Left lung (tissue), 14 donors: ENCODE measurements at places on chromosomes 1 and 21.

DNA sequence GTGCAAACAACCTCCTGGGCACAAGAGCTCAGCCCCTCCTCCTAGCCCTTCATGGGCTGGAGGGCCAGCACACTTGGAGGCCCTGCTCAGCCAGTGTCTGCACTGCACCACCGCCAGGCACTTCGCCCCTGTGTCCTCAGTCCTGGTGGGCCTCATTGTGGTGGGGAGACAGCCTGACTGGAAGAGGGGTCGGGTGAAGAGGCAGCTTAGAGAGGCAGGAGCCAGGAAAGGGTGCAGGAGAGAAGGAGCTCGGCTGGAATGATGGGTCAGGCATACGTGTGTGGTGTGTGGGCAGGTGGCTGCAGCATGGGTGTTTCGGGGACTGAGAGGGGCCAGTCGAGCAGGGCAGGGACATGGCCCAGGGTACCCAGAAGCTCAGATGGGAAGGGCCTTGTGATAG, 4.1 kb downstream of the WNT3A start:
- H3K27ac ChIP-seq = no peak overlapping the region
- H3K4me1 ChIP-seq = no peaks in the 10 kb centered on the region
- peaks cover 32% of the 10 kb centered on the region for H3K27me3 ChIP-seq
- no peak overlapping the region for H3K4me3 ChIP-seq

DNA sequence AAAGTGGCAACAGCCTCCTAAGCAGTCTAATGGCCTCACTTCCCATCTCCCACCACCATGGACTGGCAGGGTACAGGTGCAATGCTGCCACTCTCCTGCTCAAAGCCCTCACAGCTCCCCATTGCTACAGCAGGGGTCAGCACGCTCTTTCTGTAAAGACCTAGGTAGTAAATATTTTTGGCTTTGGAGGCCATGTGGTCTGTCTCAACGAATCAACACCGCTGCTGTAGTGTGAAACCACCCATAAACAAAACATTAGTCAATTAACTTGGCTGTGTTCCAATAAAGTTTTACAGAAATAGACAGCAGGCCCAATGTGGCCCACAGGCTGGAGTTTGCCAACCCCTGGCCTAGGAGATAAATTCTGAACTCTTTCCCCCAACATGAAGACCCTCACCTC, 44.6 kb upstream of the TMEM125 start:
- no peak overlapping the region for H3K27ac ChIP-seq
- H3K4me3 ChIP-seq = no peak overlapping the region
- no peaks in the 10 kb centered on the region for H3K27me3 ChIP-seq
- H3K36me3 ChIP-seq = no peaks in the 10 kb centered on the region
- peaks cover 7% of the 10 kb centered on the region for H3K4me1 ChIP-seq

GRCh38 chr1:240282061-240282830, 190.6 kb downstream of the FMN2 start:
- H3K4me3 ChIP-seq = no peak overlapping the region
- no peak overlapping the region for H3K27ac ChIP-seq
- no peaks in the 10 kb centered on the region for H3K4me1 ChIP-seq
- no peaks in the 10 kb centered on the region for H3K27me3 ChIP-seq
- H3K36me3 ChIP-seq = no peaks in the 10 kb centered on the region
- peak; percentile 33 for DNase-seq

GRCh38 chr1:13889495-13889894, 189.5 kb downstream of the PRDM2 start:
- no peak for DNase-seq

GRCh38 chr1:162740755-162741154, 49.7 kb upstream of the HSD17B7 start:
- no peaks in the 10 kb centered on the region for H3K27me3 ChIP-seq
- no peaks in the 10 kb centered on the region for H3K36me3 ChIP-seq
- no peak for DNase-seq

GRCh38 chr1:46183926-46184557, 7.8 kb upstream of the P3R3URF start:
- peaks cover 6% of the 10 kb centered on the region for H3K36me3 ChIP-seq
- no peak for DNase-seq
- no peak overlapping the region for H3K4me3 ChIP-seq
- peaks cover 21% of the 10 kb centered on the region for H3K4me1 ChIP-seq
- H3K27me3 ChIP-seq = no peaks in the 10 kb centered on the region

GRCh38 chr1:24987875-24988557, 57.9 kb upstream of the RUNX3 start:
- no peak overlapping the region for H3K27ac ChIP-seq
- no peaks in the 10 kb centered on the region for H3K27me3 ChIP-seq
- no peaks in the 10 kb centered on the region for H3K4me1 ChIP-seq
- DNase-seq = no peak
- H3K36me3 ChIP-seq = no peaks in the 10 kb centered on the region
- H3K4me3 ChIP-seq = no peak overlapping the region

DNA sequence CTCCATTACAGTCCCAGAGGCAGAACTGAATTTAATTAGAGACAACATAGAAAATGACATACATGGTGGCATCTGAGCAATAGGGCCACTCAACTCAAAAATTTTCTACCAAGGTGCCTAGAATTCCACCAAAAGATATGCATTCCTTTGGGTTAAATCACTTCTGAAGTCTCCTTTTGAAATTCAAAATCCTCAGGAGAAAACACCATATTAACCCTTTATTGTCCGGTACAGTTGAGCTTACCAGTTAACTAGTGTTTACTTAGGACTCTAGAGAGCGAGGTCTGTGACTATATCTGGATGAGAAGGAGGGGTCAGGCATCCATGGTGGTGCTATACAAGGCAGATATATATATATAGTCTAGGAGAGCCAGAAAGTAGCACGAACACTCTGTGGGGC, 355.6 kb upstream of the CAMK1G start:
- H3K27ac ChIP-seq = no peak overlapping the region
- H3K4me3 ChIP-seq = no peak overlapping the region
- no peaks in the 10 kb centered on the region for H3K27me3 ChIP-seq
- DNase-seq = no peak
- H3K4me1 ChIP-seq = no peaks in the 10 kb centered on the region
- no peaks in the 10 kb centered on the region for H3K36me3 ChIP-seq

DNA sequence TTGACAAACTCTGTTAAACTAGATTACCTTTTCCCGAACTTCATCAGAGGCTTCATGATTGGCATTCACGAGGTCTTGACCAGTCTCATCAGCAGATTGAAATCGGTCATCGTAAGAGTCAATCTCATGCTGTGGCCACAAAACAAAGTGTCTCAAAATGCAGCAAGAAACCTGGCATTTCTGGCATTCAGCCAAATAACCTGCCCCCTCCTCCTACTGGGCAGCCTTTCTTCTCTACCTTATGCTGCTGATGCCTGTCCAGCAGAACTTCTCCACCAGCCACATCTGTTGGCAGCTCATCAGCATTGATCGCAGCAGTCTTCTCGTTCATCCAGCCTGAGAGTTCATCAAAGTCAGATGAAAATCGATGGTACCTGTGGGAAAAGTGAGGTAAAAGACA, 12.2 kb downstream of the SPTA1 start:
- no peak overlapping the region for H3K4me3 ChIP-seq
- H3K27me3 ChIP-seq = no peaks in the 10 kb centered on the region
- no peaks in the 10 kb centered on the region for H3K4me1 ChIP-seq
- no peak for DNase-seq
- H3K27ac ChIP-seq = no peak overlapping the region
- no peaks in the 10 kb centered on the region for H3K36me3 ChIP-seq

- H3K27ac ChIP-seq = no peak overlapping the region
- no peak for DNase-seq
- H3K27me3 ChIP-seq = peaks cover 45% of the 10 kb centered on the region
Observed at GRCh38 chr1:226222686-226223085, 778 bp upstream of the MIXL1 start.

DNA sequence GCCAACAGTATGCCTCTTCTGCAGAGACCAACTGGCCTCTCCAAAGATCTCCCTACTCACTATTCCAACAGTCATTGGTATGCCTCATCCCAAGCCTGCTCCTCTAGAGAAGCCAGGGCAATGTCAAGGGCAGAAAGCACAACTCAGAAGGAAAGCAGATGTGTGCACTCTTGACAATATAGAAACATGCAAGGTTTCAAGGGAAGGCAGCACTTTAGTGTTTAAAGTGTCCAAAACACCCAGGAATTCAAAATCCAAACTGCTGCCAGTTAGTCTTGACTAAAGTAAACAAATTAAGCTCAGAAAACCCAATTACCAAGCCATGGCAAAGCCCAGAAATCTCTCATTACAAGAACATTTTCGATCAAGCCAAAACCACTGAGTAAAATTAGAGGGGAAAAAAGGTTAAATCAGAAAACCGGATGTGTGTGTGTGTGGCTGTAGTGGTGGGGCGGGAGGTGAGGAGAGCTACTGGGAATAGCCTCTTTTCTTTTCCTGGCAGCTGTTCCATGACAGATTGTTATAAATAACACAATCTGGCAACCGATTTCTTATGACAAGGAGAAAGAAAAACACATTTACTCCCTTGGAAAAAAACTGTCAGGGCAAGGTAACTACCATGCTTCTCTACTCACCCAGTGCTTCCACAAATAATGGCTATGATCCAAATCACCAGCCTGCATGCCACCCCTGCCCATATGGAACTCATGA, 39.2 kb downstream of the EIF2B3 start:
- peaks cover 7% of the 10 kb centered on the region for H3K4me1 ChIP-seq
- no peaks in the 10 kb centered on the region for H3K36me3 ChIP-seq
- no peak for DNase-seq
- no peaks in the 10 kb centered on the region for H3K27me3 ChIP-seq

- no peak overlapping the region for H3K27ac ChIP-seq
- peaks cover 9% of the 10 kb centered on the region for H3K4me1 ChIP-seq
- no peaks in the 10 kb centered on the region for H3K27me3 ChIP-seq
- H3K4me3 ChIP-seq = no peak overlapping the region
- no peak for DNase-seq
Observed at GRCh38 chr1:184457500-184457899, 70.7 kb downstream of the C1orf21 start.

- no peak overlapping the region for H3K4me3 ChIP-seq
- no peak overlapping the region for H3K27ac ChIP-seq
- H3K4me1 ChIP-seq = no peaks in the 10 kb centered on the region
- DNase-seq = peak; percentile 43
Observed at GRCh38 chr1:93317207-93317606, 28.5 kb upstream of the DR1 start.

DNA sequence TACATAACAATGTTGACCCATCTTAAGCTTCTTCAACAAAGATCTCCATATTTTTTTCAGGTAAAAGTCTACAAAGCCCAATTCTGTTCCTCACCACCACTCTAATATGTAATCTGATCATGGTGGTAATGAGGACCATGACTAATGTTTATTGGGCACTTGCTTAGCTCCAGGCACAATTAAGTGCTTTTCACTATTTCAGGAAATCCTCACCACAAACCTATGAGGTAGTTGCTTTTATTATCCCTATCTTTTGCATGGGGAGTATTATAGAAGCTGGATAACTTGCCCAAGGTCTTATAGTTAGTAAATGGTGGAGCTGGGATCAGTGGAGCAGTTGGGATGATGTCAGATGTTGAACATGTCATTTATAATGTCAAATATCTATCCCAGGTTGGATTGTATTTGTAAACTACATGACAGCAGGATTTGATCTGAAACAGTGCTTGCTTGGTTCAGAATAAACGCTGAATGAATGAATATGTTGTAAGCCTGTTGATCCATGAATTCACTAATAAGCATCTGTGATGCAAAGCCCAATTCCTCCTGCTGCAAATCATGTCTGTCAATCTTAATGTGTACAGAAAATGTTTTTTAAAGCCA, 283.3 kb upstream of the ST6GALNAC5 start:
- DNase-seq = no peak
- no peaks in the 10 kb centered on the region for H3K27me3 ChIP-seq
- H3K36me3 ChIP-seq = no peaks in the 10 kb centered on the region
- H3K4me1 ChIP-seq = no peaks in the 10 kb centered on the region
- H3K27ac ChIP-seq = no peak overlapping the region
- no peak overlapping the region for H3K4me3 ChIP-seq

DNA sequence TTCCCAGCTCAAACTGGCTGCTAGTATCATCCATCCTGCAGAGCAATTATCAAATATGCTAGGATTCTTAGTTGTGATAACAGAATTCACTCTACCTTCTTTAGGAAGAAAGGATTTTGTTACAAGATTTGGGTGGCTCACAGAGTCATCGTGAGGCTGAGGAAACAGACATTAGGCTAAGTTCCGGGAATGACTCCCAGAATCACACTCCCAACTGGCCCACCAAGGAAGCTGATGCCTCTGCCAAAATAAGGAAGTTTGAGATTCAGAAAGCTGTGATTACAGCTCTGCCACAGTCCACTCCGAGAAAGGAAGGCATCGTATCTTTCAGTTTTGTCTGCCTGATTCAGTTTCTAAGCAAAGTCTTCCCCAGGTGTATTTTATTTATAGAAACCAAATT, 50.6 kb upstream of the LYPLAL1 start:
- no peaks in the 10 kb centered on the region for H3K4me1 ChIP-seq
- no peaks in the 10 kb centered on the region for H3K27me3 ChIP-seq
- H3K36me3 ChIP-seq = no peaks in the 10 kb centered on the region
- H3K4me3 ChIP-seq = no peak overlapping the region
- H3K27ac ChIP-seq = no peak overlapping the region

GRCh38 chr1:108708691-108709660, 3.7 kb upstream of the FNDC7 start:
- H3K4me3 ChIP-seq = no peak overlapping the region
- no peak overlapping the region for H3K27ac ChIP-seq
- no peaks in the 10 kb centered on the region for H3K27me3 ChIP-seq
- DNase-seq = no peak
- H3K4me1 ChIP-seq = no peaks in the 10 kb centered on the region
- no peaks in the 10 kb centered on the region for H3K36me3 ChIP-seq

- peak overlapping the region; percentile 88 for H3K27ac ChIP-seq
- H3K27me3 ChIP-seq = no peaks in the 10 kb centered on the region
- peak; percentile 61 for DNase-seq
- H3K36me3 ChIP-seq = no peaks in the 10 kb centered on the region
Observed at GRCh38 chr1:153698020-153698922, 19.8 kb downstream of the NPR1 start.

GRCh38 chr1:203744075-203744972, 20.7 kb upstream of the LAX1 start:
- peak; percentile 74 for DNase-seq
- peak overlapping the region; percentile 36 for H3K27ac ChIP-seq
- peaks cover 18% of the 10 kb centered on the region for H3K4me1 ChIP-seq

DNA sequence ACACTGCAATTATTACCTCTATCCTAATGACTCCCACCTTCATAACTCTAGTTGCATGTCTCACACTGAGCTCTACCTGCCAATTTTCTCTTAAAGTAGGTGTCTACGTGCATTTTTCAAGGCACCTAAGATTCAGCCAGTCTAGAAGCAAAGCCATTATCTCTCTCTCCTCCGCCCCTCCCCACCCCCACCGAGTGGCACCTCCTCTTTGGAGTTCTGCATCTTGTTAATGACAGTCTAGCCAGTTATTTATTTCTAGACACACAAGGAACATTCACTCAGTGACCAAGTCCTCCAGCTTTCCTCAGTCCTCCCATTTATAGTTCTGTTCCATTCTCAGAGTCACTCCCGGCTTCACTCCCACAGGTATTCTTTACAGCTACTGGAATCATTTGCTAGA, 47.6 kb downstream of the ASTN1 start:
- no peak overlapping the region for H3K4me3 ChIP-seq
- H3K27me3 ChIP-seq = no peaks in the 10 kb centered on the region
- no peak overlapping the region for H3K27ac ChIP-seq
- H3K4me1 ChIP-seq = no peaks in the 10 kb centered on the region

- H3K27ac ChIP-seq = no peak overlapping the region
- H3K4me3 ChIP-seq = no peak overlapping the region
- no peak for DNase-seq
Observed at GRCh38 chr1:207362962-207363860, 41.7 kb downstream of the CD55 start.
